ENCODE measurements at places on chromosomes 2 and 18. TPM values are rescaled to one million over a fixed set of nuclear protein-coding genes. Genes with fewer than 3 reads are reported as not detected.
A peak's percentile ranks its signal among the peaks of the same experiment; 100 is the strongest.

Gene POTEI
- polyA plus RNA-seq: 0.08 TPM

Gene CRYGD
- not detected for polyA plus RNA-seq

Gene TNFRSF11A
- 3.5 TPM for polyA plus RNA-seq

Gene RAB11FIP5
- polyA plus RNA-seq: 13.3 TPM

DNA sequence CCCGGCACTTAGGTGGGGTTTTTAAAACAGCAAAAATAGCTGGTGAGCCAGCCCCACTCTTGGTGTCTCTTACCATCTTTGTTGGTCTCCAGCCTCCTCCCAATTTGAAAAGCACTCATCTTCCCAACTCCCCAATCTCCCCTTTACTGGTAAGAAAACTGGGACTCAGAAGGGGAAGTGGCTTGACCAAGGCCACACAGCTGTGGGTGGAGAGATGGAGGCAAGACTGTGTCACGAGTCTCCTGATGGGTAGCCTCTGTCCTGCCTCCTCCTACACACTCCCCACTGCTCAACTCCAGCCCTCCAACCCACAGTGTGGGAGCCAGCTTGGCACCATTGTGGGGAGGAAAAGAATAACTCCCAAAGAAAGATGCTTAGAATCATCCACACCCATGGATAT, 140.4 kb downstream of the SMAD2 start:
- H3K27ac ChIP-seq: no peak overlapping the region
- no peaks in the 10 kb centered on the region for H3K36me3 ChIP-seq
- DNase-seq: no peak
- no peak overlapping the region for H3K4me3 ChIP-seq
- H3K27me3 ChIP-seq: peaks cover 2% of the 10 kb centered on the region

DNA sequence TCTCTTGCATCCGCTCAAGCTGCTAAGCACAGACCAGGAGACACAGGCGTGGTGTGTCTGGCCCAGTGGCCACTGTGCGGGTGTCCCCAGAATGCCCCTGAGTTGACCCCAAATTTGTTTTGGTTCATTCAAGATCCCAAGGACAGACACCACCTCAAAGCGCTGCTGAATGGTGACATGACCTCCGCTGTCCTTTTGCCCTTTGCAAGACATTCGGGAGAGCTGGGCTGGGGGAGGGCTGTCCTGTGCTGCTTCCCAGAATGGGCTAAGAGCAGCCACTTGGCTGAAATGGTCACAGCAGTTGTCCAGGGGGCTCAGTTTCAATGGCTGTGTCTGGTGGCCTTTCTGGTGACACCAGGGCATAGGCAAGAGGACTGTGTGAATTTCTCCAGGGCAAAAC, 84.1 kb downstream of the SMIM21 start:
- no peak for DNase-seq
- no peaks in the 10 kb centered on the region for H3K36me3 ChIP-seq
- H3K27me3 ChIP-seq: no peaks in the 10 kb centered on the region
- no peak overlapping the region for H3K27ac ChIP-seq

GRCh38 chr2:25341753-25342371, at the start of gene DNMT3A:
DNMT3A (minus strand) TSS chr2:25341925; CDS start chr2:25313984, 27,941 bp downstream.
- peaks cover 39% of the 10 kb centered on the region for H3K4me1 ChIP-seq
- peaks cover 10% of the 10 kb centered on the region for H3K36me3 ChIP-seq
- DNase-seq: peak; percentile 94

GRCh38 chr2:160224507-160224906, 24.4 kb upstream of the ITGB6 start:
- H3K36me3 ChIP-seq: no peaks in the 10 kb centered on the region
- no peak overlapping the region for H3K4me3 ChIP-seq
- DNase-seq: no peak

Data from muscle of leg (tissue), 16 donors.